ENCODE measurements at places on chromosomes 6 and 20.

DNA sequence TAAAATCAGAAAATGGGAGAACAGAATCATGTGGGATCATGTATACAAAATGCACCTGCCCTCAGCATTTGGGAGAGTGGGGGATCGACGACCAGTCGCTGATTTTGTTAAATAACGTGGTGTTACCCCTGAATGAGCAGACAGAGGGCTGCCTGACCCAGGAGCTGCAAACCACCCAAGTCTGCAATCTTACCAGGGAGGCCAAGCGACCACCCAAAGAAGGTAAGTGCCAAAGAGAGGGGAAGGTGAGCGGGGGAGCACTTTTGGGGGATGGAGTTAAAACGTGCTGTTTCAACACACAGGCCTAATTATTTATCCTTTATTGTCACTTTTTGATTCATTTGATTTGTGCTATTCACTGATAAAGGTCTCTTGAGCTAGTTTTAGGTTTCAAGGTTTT is 4.1 kb downstream of the ADGRB3 start:
- no peak for DNase-seq

- DNase-seq: no peak
These were observed 143.9 kb downstream of the DTNBP1 start for GRCh38 chr6:15518878-15519277.

DNA sequence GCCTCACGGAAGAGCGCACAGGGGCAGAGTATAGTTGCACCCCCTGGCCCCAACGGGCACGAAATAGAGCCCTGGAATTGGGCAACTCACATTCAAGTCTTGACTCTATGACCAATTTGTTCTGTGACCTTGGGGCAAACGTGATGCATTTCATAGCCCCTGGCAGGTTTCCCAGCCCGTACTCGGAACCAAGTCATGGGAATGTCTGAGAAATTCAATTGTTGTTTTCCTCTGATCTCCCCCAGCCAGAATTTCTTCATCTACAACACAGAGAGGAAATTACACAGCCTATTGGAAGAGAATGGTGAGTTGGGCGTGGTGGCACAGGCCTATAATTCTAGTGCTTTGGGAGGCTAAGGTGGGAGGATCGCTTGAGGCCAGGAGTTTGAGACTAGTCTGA is 322.3 kb upstream of the SULF2 start:
- no peak for DNase-seq

- DNase-seq: no peak
These were observed 303 bp downstream of the ILRUN start for GRCh38 chr6:34696189-34696738.

DNA sequence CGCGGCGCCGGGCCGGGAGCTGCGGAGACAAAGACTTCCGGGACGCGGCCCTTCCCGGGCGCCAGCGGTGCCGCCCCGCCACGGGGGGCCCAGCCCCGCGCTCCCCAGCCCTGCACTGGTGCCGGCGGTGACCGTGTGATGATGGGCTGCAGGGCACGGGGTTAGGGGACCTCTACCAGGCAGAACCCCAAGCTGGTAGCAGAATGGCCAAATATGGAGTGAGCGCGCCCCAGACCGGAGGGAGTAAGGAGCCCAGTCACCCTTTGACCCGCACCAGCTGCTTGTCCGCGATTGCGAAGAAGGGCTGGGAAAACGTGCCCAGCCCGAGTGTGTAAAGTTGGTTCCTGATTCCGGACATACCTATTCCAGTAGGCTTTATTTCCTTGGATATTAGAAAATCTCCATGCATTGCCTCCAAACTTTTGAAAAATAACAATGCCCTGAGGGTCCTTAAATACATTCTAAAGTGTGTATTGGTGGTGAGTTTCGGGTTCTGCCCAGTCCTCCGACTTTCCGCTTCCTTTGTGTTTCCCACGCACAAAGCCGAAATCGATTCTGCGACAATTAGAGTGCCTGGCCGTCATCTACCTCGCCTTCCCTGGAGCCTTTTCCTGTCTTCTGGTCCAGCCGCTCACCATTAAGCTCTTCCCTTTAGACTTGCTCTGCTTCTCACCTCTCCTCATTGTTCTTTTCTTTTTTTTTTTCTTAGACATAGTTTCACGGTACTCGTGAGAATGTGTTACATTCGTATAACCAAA is 1.1 kb downstream of the ABRACL start:
- DNase-seq: peak; percentile 45

DNA sequence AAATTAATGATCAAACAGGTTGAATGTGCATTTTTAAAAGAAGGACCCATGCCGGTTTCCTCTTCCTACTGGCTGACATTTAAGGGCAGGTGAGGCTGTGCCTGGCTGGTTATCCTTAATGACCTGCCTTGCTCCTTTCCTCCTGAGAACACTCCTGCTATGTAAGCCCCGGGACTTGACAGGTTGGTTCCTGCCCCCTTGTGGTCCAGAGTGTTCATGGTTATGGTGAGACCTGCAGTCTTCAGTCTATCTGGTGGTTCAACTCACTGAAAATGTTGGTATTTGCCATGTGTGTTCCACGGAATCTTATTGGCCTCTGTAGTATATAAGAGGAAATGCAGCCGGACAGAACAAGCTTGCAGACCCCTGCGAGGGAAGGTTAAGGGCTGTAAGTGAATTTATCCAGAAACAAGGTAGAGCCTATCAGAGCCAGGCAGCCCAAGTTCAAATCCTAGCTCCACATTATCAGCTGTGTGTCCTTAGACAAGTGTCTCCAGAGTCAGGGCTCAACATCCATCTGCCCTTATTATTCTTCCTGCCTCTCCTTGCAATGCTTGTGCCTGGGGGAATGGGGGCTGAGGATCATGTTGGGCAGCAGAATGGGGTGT is 5.2 kb upstream of the BPIFA3 start:
- peak; percentile 8 for DNase-seq

DNA sequence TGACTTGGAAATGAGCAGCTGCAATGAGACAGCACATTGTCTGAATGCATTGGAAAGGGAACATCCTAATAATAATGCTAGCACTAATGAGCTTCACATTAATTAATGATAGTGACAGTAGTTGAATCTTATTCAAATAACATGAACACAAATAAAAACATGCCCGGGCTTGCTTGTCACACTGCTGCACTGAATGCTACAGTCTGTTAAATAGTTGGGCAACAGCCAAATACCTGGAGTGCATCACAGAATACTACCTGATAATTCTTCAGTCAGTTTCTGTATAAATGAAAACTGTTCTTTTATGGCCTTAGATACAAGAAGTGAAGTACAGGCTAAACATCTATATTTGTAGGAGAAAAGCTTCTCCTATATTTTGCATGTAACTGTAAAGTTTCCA is 458.7 kb downstream of the RNF144B start:
- no peak for DNase-seq

DNA sequence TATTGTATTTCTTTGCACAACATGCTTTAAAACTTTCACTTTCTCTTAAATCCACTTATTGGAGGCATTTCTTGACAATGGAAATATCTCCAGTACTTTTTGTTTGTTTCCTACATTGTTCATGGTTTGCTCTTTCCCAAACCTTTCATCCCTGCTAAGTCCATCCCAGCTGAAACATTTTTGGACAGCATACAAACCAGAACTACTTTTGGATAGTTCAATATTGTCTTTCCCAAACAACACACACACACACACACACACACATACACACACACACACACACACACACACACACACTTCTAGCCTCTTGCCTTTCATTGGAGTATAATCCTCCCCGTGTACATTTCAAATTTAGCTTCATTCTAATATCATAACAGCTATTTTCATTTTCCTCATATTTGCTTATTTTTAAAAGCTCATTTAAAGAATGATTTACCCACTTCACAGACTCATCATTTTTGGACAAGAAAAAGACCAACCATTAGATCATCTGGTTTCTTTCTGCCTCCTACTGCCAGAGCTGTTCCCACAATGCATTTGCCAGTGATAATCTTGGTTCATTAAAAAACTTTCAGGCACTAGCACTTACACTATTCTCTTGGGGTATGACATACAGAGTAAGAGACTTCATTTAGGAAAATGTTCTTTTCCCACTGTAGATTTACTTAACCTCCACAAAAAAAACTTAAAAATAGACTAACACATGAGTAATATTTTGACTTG is 248.1 kb downstream of the CD109 start:
- no peak for DNase-seq

DNA sequence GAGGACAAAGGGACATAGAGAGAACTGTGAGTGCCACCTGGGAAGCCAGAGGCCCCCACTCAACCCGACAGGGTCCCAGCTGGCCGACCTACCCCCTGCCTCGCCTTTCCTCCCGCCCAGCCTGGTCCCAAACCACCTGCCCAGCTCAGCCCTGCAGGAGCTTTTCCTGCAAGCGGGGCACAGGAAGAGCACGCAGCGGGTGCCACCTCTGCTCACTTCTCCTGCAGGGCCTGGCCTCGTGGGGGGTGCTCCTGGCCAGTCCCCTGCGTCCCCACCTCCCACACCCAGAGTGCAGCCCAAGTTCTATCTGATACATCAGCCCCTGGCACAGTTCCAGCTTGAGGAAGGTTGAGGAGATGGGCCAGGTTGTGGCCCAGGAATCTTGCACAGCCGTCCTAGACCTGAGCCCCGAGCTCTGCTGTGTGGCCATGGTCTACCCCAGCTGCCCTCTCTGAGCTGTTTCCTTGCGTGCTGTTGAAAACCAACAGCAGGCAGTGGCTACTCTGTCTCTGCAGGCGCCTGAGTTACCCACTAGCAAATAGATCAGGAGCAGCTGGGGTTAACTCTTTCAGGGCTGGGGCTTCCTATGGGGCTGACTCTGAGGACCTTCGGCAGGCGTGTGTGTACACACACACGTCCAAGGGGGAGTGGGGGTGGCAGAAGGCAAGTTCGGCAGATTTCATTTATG is 1.7 kb downstream of the NECAB3 start:
- DNase-seq: no peak

DNA sequence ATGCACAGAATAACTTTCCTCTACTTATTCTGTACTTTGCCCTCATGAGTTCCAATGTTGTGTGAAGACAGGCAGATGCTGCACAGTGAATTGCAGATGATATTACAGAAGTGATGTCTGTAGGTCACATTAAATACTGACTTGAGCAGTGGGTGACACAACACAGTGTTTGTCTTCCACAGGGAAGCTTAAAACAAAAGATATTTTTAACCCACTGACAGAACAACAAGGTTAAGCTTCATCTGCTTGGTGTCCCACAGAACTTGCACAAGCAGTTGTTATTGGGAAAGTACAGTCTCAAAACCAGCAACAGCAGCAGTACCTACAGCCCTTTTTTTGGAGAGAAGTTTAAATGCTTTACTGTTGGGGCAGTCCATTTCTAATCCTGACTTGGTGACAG is 10.5 kb downstream of the SUMO4 start:
- DNase-seq: no peak

DNA sequence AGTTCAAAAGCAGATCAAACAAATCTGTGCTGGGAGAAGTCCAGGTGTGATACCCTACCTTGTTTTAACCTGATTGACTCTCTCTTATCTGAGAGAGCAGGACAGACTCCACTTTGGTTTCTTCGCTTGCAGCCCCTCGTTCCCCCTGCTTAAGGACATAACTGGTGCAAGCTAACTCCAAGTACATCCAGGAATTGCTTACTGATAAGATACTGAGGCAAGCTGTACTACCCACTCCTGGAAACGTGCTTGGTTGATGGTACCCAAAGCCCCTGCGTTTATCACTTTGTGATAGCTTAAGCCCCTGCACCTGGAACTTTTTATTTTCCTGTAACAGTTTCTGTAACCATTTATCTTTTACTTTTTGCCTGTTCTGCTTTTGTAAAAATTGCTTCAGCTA is 157.0 kb upstream of the OLIG3 start:
- no peak for DNase-seq

GRCh38 chr6:43744491-43744890 is 25.5 kb upstream of the VEGFA start:
- DNase-seq: no peak

GRCh38 chr6:77456531-77457248 is 6.6 kb downstream of the HTR1B start:
- DNase-seq: no peak

GRCh38 chr20:2237059-2237458 is 58.7 kb upstream of the TGM3 start:
- DNase-seq: no peak

GRCh38 chr6:130681028-130681427 is 146.2 kb upstream of the SMLR1 start:
- no peak for DNase-seq

GRCh38 chr6:17923401-17923863 is 64.0 kb downstream of the KIF13A start:
- no peak for DNase-seq

GRCh38 chr6:42250274-42250931 is 32.7 kb upstream of the MRPS10 start:
- DNase-seq: no peak

- no peak for DNase-seq
These were observed 164.1 kb upstream of the OLIG3 start for GRCh38 chr6:137658287-137658686.

DNA sequence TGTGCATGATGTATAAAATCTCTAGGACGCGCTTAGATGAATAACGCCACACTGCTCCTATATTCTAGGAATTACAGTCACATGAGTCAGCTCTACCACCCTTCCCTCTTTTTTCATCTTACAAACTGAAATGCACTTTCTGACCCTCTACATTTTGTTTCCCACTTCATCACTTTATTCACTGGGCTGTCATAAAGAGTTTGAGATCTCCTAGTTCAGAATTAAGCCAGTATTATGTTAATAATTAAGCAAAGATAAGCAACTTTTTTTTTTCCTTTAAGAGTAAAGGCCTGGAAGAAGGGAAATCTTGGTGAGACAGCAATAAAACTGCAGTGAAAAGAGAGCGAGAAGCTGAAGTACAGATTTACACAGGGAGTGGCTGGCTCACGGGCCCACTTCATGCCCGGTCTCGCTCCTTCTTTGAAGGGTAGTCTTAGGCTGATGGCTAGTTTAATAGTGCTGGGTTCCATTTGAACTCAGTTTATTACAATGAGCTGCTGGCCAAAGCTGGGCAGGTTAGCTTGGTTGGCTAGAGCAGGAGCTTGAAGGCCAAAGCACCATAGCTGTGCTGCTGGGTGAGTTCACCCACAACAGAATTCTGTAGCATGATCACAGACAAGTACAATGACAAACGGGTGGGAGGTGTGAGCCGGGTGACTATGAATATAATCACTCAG is 110.6 kb downstream of the MAP7 start:
- no peak for DNase-seq

DNA sequence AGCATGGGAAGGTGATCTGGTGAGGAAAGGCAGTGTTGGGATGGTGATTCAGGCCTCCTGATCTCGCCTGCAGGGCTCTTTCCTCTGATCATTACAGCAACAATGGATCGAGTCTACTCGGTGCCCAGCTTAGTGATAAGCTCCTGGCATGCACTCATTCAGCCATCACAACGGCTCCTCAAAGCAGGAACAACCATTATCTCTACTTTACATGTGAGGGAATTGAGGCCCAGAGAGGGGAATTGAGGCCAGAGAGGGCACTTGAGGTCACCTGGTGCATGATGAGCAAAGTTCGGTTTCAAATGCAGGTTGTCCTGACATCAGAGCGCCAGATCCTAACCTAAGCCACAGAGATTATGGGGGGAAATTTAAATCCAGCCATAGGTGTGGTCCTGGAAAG is 42.0 kb upstream of the BPIFA2 start:
- DNase-seq: no peak

- no peak for DNase-seq
These were observed 66.6 kb downstream of the EZR start for GRCh38 chr6:158752613-158753012.
